ENCODE measurements at places on chromosomes 1 and 21. TPM values are rescaled to one million over a fixed set of nuclear protein-coding genes. Genes with fewer than 3 reads are reported as not detected.

- no peak for DNase-seq
Observed at GRCh38 chr21:42563686-42564085, 50.0 kb downstream of the SLC37A1 start.

KCNJ9 gene
- not detected for total RNA-seq

GRCh38 chr1:221164029-221164428 lies 284.8 kb downstream of the HLX start:
- no peak for DNase-seq

CHIT1 gene
- total RNA-seq = not detected

- no peak for DNase-seq
Observed at GRCh38 chr1:47683401-47683800, 245.6 kb downstream of the FOXD2 start.

VCAM1 gene
- total RNA-seq = 0.12 TPM

DNA sequence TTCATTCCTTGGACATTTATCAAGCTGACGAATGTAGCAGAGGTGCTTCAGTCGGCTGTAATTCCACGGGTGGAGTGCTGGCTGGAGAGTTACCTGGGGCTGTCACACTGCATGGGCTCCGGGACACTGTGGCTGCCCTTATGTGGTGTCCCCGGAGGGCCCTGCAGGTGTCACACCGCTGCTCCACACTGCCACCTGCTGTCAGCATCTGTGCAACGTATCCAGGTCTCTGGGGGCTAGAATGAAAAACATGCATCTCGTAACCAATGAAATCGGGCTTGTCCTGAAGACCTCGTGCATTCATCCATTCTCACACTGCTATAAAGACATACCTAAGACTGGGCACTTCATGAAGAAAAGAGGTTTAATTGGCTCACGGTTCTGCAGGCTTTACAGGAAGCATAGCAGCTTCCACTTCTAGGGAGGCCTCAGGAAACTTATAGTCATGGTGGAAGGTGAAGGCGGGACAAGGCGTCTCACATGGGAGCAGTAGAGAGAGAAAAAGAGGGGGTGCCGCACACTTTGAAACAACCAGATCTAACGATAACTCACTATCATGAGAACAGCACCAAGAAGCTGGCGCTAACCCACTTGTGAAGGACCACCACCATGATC lies 46.7 kb upstream of the PCBP3 start:
- DNase-seq = peak; percentile 73

WDR64 gene
- total RNA-seq = 0.48 TPM

DNA sequence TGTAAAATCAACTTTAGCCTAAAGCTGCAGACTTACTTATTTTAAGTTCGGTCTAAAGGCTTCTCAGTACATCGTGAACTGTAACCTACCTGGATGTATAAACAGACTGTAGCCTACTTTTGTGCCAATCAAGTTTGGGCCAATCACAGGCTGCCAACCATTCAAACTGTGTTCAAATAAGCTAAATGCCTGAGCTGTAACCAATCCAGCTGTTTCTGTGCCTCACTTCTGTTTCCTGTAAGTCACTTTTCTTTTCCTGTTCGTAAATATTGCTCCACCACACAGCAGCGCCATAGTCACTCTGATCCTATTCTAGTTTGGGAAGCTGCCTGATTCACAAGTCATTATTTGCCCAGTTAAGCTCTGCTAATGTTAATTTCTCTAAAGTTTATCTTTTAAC lies 37.5 kb upstream of the SLAMF9 start:
- no peak for DNase-seq

ST3GAL3 gene
- 23.1 TPM for total RNA-seq

NKAIN1 gene
- total RNA-seq = not detected

DNA sequence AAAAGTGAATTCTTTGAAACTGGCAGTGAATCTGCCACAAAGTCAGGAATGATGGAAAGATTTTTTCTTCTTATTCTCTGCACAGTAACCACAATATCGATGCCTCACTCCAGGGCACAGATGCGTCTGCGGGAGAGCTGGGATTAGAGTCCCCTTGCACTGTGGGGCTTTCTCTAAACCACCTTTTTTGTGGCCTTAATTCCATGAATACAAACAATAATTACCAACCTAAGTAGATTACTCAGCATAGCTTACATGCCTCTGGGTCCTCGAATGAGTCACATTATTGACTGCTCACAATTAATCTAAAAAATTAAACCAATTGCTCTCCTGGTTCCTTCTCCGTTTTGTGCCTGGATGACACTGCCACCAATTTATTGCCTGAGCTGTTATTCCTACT lies 125.8 kb downstream of the KAZN start:
- DNase-seq = no peak
